Astrocyte (in vitro differentiated cells and primary cell): ENCODE measurements at places on chromosomes 5 and 9. TPM values are rescaled to one million over a fixed set of nuclear protein-coding genes. Genes with fewer than 3 reads are reported as not detected.
A peak's percentile ranks its signal among the peaks of the same experiment; 100 is the strongest.

GRCh38 chr9:91784673-91785446 is 165.2 kb downstream of the ROR2 start:
- DNase-seq: no peak

DNA sequence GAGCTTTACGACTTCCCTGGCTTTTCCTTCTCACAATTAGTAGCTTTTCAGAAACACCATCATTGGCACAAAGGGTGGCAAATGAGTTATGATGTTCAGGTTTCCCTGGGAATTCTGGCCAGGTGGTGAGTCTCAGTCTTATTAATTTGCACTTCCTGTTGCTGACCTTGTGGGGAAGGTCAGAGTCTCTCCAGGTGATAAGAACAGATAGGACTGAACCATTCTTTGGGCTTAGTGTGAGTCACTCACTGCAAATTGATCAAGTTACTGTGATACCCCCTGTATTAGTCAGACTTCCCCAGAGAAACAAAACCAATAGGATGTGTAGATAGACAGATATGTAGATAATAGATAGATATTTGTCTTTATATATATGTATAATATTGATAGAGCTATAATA is 53.8 kb upstream of the RANBP3L start:
- peak; percentile 26 for DNase-seq

C9orf43 gene
- 0.65 and 0.66 TPM in 2 replicates for total RNA-seq

ENHO gene
- 0.55 and 1.1 TPM in 2 replicates for total RNA-seq

- DNase-seq: peak; percentile 15
These were observed 47.0 kb downstream of the PLK2 start for GRCh38 chr5:58412932-58413331.

GPR150 gene
- total RNA-seq: 0.14 TPM in 1 of 2 replicates, not detected in the other

TAF11L5 gene
- total RNA-seq: not detected in 2 replicates
